Activated CD8-positive, alpha-beta memory T cell treated with anti-CD3 and anti-CD28 coated beads for 1 hour (primary cell): ENCODE measurements at places on chromosomes 12 and 14.

GRCh38 chr12:34625116-34625515, 602.8 kb downstream of the ALG10 start:
- no peak for DNase-seq

DNA sequence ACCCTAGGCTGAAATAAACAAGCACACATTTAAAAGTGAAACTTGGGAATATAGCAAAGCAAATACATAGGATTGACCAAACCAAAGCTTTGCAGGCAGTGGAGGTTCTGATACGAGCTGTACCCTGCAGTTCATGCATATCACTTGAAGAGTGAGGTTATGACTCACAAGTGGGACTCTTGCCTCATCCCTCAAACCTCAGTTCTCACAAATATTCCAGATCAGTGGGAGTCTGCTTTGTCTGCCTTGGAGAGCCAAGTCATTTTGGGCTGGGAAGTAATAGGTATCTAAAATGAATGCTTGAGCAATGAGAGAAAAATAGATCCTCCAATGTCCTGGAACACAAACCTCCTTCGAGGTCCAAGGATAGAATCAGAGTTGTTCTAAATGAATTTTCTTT, 116.4 kb downstream of the LRIG3 start:
- no peak for DNase-seq

GRCh38 chr12:115207216-115207915, 523.4 kb upstream of the TBX3 start:
- no peak for DNase-seq

- DNase-seq = no peak
Measured at GRCh38 chr12:71469258-71469750, 29.7 kb downstream of the LGR5 start.
